Fibroblast of skin of right biceps (primary cell): ENCODE measurements at places on chromosomes 11 and 22.

DNA sequence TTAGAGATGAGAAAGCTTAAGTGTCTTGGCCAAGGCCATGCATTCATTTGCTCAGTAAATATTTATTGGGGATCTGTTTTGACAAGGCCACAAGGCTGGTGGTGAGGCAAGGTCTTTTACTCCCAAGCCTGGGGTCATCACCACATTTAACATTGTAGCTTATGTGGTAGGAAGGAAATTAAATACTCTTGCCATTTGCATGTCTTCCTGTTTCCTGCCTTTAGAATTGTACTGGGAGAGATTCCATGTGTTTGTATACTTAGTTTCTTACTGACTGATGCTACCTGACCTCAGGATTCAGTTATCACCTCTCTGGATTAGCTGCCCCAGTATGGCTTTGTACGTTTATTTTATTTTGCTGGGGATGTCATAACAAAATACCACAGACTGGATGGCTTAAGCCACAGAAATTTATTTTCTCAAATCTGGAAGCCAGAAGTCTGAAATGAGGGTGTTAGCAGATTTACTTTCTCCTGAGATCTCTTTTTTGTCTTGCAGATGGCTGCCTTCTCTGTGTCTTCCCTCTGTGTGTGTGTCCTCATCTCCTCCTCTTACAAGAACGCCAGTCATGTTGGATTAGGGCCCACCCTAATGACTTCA, 44.8 kb downstream of the SPECC1L start:
- peak; percentile 19 for DNase-seq

DNA sequence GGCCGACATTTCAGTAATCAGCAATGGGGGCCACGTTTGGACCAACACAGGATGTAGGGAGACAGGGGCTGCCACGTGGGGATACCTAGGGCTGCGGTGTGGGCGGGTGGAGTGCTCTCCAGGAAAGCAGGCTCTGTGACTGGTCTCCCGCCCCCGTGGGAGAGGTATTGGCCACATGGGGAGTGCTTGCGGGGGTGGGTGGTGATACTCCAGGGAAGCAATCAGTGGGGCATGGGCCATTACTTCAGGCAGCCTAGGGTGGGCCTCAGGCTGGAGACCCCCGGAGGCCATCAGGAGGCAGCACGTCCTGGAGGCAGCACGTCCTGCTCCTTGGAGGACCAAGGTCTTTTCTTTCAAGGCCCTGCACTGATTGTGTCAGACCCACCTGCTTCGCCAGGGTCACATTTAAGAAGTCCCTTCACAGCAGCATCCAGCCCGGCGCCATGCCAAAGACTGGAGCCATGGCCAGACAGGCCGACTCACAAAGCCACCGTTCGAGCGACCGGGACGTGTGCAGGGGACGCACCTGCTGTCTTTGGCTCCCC, 3.0 kb upstream of the MUC2 start:
- no peak for DNase-seq

DNA sequence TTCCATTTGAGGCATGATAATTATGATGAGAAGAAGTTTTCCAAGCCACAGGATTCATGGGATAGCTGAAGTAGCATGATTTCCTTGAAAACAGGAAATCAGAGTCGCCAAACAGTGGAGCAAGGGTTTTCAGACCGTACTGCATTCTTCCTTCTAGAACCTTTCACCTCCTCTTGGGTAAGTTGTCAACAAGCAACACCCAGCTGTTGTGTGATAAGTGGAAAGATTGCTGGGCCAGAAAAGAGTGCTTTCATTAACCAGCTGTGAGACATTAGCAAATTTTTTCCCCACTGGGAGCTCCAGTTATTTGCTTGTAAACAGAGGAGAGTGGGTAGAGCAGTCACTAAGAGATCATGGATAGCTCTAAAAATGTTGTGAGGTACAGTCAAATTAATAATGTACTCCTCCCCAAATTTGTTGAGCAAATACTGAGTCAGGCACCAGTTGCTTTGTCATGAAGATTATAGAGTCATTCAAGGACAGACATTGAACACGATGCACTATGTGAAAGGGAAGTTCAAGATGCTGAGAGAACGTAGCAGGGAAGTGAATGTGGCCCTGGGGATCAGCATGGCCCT, 11.7 kb upstream of the MPEG1 start:
- no peak for DNase-seq

GRCh38 chr11:2542406-2542805, 97.6 kb downstream of the KCNQ1 start:
- DNase-seq: no peak

DNA sequence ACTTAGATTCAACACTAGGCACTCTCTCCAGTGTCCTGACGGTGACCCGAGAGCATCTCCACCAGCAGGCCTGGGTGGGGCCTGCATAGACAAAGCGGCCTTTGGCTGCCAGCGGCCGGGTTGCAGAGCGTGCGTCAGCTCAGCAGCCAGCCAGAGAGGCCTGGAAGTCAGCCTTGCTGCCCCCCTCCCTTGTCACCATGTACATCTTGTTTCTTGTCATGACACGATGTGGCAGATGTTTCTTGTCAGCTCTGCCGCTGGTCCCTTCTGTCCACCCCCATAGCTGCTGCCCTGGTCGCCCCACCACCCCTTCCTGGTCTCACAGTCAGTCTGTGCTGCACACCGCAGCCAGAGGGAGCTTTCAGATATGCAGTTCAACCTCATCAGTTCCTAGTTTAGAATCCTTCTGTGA, 33.1 kb upstream of the CBX7 start:
- DNase-seq: peak; percentile 50

GRCh38 chr11:124887667-124888013, 10.0 kb downstream of the ROBO4 start:
- DNase-seq: no peak

- DNase-seq: no peak
Measured at GRCh38 chr11:17328871-17329494, 22.6 kb upstream of the NCR3LG1 start.

- DNase-seq: no peak
Measured at GRCh38 chr11:7696424-7696823, 9.9 kb downstream of the OVCH2 start.

DNA sequence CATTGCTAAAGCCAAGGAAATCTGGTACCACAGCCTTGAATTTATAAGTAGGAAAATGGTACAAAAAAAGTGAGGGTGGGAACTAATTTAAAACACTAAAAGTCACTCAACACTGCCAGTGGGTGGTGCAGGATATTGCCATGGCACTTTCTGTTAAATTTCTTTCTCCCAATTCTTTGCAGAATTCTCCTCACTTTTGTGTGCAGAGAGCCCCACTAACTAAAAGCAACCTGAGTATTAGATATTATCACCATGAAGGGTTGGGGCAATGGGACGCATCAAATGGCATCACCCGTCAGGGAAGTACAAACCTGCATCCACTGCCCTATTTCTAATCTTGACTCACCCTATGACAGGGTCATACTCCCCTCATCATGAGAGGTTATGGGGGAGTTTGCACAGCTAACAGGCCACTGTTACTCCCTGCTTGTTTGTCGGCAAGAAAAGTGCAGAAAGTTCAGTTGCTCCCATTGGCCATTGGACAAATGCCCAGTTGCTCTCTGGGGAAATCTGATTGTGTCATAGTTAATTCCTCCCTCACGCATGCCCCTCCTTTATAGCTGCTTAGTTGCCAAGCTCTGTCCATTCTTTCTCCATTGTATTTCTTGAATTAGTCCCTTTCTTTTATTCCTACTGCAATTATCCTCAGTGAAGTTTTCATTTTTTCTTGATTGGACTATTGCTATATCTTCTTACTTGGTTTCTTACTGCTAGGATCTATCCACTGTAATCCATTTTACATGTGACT, 93.8 kb upstream of the BLID start:
- DNase-seq: peak; percentile 86

- no peak for DNase-seq
Measured at GRCh38 chr22:49177666-49178065, 650.0 kb downstream of the BRD1 start.

- no peak for DNase-seq
Measured at GRCh38 chr11:44445500-44446365, 119.7 kb upstream of the CD82 start.

GRCh38 chr11:46259971-46260560, 17.4 kb upstream of the CREB3L1 start:
- DNase-seq: no peak

DNA sequence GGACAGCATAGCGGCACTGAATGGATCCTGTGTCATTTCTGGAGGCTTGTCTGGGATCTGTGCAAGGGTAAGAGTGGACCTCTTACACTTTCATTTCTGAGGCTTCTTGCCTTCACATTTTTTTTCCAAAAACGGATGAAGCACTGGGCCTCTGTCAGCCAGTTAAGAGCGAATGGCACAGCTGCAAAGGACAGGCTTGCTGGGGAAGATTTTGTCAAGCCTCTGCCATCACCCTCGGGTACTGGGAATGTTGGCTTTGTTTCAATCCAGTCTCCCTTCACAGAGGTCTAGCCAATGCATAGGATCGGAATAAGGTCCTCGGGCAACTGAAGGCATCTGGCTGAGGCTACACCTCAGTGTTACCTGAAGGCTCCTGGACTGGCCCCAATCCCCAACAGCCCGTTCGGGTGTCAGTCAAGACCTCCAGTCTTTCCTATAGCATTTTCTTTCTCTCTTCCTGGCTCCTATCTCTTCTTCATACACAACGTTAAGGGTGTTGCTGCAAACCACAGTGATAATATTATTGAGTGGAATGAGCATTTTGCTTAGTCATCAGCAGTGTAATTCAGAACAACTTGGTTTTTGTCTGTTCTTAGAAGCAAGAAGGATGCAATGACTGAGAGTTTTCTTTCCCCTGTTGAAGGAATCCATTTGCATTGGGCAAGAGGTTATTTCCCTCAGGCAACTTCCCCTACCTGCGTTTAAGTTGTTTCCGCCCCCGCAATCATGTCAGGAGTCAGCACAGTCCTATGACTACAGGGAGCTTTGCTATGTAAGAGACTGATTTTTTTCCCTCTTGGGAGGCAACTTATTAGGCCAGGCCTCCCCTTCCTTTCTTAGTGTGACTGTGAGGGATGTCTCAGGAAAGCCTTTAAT, 22.8 kb downstream of the NPAT start:
- peak; percentile 29 for DNase-seq

DNA sequence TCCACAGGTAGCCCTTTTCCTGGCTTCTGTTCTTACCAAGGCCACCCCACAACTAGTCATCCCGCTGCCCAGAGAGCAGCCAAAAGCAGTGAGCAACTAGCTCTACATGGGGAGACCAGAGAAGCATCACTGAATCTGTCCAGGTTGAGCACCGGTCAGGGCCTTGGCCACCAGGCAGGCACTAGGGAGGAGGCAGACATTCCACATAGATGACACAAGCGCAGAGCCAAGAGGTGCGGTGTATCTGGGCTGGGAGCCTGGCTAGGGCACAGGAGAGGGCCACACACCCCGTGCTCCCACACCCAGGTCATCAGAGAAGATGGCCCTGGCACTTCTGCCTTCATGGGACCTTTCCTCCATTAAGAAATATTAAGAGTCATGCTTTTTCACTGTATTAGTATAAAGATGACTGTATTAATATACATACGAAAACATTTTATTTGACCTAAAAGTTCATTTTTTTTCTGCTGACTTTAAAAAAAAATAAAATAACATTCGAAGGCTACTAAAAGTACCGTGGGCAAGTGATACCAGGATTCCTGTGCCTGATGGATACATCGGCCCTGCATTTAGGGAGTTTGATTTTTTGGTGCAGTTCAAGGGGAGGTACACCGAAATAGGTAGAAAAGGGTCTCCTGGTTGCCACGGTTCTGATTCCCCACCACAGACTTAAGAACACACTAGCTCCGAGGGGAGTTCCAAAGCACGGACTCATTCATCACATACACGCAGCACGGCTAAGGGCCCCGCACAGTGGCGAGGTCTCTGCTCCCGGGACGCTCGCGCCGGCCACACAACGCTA, 1.2 kb downstream of the DGCR2 start:
- peak; percentile 30 for DNase-seq

- no peak for DNase-seq
Measured at GRCh38 chr22:38325587-38325986, 8.4 kb upstream of the CSNK1E start.

- peak; percentile 11 for DNase-seq
Measured at GRCh38 chr11:120295099-120295498, 30.0 kb upstream of the TLCD5 start.

DNA sequence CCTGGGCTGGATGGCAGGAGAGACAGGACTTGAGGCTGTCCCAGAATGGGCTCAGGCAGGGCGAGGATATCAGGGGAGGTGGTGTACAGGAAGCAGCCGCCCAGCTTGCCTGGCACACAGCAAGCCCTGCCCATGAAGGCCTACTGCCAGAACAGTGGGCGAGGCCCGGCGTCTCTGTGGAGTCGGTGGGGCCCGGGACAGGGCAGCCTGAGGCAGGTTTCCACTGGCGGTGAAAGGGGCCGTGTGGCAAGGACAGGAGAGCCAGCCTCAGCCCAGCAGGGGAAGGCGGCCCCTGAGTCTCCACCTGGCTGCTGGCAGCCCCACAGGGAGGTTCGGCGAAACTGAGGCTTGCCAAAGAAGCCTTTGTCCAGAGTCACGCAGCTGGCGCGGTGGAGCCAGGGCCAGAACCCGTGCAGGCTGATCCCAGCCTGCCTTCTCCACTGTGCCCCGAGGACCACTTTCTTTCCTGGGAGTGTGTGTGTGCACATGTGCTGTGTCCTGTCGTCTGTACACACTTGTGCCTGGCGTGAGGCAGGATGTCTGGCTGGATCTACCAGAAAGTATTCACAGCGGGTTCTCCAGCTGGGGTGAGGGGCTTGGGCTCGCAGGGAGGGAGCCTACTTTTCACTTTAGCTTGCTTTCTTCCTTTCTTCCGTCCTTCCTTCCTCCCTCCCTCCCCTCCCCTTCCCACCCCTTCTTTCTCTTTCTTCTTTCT, 1.2 kb downstream of the TSPO start:
- DNase-seq: peak; percentile 38
